ENCODE measurements at places on chromosomes 1 and 21.
A peak's percentile ranks its signal among the peaks of the same experiment; 100 is the strongest.

DNA sequence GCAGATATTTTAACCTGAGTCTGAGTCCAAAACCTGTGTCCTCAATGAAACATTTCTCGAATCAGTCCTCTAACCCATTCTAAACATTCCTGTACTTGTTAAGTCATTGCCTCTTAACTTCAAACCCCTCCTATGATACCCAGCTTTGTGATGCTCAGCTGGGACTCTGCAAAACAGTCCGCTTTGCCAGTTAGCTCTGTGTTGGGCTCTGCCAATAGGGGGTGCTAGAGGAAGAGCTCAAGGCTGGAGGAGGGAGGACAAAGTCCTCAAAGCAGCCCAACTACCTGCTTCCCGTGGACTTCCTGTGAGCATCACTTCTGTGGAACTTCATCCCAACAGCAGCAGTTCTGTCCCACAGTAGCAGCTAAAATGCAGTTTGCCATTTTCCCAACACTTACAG, 38.1 kb upstream of the SYT14 start:
- no peak for DNase-seq

GRCh38 chr1:232769733-232770132, 35.5 kb upstream of the MAP10 start:
- DNase-seq = no peak

DNA sequence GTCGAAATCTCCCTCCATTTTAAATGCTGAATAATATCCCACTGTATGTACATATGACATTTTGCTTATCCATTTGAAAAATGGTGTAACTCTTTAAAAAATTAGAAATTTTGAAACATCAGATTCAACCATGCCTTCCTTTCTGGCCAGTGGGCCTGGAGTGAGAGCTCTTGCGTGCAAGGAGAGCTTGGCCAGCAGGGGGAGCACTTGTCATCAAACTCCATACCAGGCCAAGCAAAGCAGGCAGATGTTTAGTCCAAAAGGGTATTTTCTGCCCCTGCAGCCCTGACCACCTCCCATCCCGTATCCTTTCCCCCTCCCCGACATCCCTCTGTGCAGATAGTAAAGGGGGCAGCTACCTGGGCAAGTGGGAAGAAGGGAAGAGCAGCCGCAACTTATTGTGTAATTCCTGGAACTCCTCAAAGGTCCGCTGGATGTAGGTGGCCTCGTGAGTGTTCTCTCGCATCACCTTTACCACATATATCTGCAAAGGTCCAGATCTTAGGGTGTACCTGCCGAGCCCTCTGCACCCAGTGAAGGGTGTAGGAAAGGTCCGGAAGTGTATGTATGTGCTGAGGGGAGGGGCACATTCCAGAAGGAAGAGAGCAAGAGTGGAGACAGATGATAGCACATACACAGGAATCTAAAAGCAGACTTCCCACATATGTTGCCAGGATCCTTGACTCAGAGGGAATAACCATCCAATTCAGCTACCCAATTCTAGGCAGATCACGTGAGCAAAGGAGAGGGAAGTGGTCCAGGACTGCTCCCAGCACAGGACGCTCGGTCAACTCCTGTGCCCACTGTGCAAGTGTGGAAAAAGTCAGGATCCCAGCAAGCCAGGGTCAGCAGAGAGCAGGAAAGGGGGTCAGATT, 19.9 kb upstream of the PPP1R15B start:
- DNase-seq = peak; percentile 74

DNA sequence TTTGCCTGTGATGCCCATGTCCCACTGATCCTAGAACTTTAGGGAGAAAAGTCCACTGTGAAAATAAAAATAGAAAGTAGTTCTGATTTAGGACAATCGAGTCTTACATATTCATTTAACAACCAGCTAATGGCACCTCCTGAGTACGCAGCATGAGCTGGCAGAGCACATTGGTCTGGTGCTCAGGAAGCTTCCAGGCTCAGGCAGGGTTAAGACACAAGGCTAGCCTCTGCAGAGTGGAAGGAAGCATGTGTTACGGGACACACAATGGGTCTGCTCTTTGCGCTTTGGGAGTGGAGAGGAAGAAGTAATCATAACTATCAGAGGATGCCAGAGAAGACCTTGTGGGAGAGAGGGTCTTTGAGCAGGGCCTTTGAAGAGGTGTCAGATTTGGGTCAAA, 4.2 kb upstream of the KLHDC8A start:
- DNase-seq = no peak

DNA sequence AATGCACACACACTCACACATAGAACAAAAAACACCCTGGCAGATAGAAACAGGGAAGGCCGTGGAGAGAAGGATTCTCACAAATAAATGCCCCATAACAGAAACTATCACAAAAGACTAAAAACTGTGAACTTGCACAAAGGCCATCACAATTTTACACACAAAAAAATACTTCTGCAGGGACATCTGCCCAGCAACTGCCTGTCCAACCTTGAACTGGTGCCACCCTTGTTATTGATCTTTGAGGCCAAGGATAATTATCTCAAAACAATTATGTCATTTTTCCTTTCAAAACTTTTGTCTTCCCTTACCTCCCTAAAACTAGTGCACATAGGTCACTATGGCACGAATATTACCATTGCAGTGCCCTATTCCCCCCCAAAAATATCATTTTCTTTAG, 143.8 kb upstream of the KCTD3 start:
- no peak for DNase-seq

GRCh38 chr1:33985656-33986055, 121.8 kb downstream of the HMGB4 start:
- DNase-seq = no peak

DNA sequence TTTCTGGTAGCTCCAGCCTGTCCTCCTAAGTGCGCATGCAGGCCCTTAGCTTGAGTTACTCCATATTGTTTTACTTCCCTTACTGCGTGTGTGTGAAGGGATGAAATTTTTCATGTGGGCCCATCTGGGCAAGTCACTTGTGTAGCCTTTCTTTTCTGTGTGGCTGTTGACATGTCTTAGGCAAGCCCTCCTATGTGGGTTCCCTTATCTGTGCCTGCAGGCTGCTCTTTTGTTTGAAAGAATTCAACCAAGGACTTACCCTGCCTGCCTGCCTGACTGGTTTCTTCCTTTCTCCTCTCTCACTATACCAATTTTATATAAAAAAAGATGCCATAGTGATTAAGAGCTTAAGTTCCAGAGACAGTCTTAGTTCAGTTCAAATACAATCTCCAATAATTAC, 249.3 kb downstream of the ATG4C start:
- no peak for DNase-seq

DNA sequence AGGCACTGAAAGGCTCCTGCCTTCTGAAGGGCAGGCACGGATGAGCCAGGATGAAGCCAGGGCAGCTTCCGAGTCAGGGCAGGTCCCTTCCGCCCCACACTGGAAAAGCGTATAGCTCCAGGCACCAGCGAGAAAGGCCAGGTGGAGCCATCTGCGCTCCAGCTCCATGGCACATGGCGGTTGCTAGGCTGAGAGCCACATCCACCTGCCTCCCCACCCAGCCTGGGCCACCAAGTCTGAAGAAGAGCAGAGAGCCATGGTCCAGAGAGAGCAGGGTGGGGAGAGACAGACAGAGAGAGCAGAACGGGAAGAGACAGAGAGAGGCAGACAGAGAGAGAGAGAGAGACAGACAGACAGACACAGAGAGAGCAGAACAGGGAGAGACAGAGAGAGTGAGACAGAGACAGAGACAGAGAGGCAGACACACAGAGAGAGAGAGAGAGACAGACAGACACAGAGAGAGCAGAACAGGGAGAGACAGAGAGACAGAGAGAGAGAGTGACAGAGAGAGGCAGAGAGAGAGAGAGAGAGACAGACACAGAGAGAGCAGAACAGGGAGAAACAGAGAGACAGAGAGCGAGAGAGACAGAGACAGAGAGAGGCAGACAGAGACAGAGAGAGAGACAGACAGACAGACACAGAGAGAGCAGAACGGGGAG, 5.2 kb downstream of the FNDC10 start:
- no peak for DNase-seq

GRCh38 chr1:48873944-48874343, 97.3 kb upstream of the BEND5 start:
- no peak for DNase-seq

DNA sequence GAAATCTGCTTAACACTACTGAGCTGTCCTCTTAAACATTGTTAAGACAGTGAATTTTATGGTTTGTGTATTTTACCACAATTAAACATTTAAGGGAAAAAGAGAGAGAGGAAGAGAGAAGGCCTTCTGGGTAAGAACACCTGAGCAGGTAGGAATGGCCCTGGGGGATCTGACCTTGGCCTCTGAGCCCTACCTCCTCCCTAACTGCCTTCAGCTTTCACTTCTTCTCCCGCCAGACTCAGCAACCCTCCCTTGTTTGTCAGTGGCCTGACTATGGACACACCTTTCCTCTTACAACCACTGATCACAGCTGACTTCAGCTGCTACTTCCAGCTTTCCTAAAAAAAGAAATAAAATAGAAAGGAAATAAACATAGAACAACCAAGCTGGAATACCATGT, 13.5 kb upstream of the IGSF21 start:
- DNase-seq = no peak

- DNase-seq = no peak
Measured at GRCh38 chr1:226978432-226979114, 38.5 kb downstream of the COQ8A start.

DNA sequence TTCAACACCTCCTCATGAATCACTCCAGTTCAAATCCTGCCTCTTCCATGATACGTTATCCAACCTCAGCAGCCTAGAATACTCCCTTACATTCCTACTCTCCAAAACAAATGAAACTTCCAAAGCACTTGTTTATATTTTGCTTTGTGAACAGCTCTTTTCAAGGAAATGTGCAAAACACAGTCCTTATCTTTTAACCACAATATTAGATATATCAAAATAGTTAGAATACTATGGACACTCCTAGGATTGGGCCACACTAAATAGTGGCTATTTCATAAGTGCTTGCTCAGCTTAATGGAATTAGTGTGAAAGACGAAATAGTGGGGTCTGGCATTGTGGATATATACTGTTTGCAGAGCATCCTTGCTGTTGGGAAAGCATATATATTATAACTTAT, 173.5 kb downstream of the ZC3H11B start:
- DNase-seq = no peak

DNA sequence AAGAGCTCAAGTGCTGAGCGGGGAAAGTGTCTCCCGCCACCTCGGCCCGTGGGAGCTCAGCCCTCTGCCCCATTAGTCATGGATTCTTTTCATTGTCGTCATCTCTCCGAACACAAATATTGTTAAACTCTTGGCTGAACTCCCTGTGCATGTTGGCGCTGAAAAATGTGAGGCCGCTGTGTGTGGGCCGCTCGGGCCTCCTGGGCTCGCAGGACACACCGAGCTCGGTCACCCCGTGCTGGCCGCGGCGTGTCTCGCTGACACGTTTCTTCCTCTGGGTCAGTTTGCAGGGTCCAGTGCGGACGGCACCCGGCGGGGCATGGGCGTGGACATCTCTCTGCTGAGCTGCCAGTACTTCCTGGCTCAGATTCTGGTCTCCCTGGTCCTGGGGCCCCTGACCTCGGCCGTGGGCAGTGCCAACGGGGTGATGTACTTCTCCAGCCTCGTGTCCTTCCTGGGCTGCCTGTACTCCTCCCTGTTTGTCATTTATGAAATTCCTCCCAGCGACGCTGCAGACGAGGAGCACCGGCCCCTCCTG, 25.6 kb downstream of the SLC45A1 start:
- DNase-seq = no peak

GRCh38 chr1:181324797-181325616, 158.3 kb upstream of the CACNA1E start:
- peak; percentile 21 for DNase-seq

- DNase-seq = peak; percentile 50
Measured at GRCh38 chr1:247407180-247407616, 8.8 kb upstream of the NLRP3 start.

GRCh38 chr1:217660353-217661062, 29.4 kb downstream of the SPATA17 start:
- DNase-seq = no peak

DNA sequence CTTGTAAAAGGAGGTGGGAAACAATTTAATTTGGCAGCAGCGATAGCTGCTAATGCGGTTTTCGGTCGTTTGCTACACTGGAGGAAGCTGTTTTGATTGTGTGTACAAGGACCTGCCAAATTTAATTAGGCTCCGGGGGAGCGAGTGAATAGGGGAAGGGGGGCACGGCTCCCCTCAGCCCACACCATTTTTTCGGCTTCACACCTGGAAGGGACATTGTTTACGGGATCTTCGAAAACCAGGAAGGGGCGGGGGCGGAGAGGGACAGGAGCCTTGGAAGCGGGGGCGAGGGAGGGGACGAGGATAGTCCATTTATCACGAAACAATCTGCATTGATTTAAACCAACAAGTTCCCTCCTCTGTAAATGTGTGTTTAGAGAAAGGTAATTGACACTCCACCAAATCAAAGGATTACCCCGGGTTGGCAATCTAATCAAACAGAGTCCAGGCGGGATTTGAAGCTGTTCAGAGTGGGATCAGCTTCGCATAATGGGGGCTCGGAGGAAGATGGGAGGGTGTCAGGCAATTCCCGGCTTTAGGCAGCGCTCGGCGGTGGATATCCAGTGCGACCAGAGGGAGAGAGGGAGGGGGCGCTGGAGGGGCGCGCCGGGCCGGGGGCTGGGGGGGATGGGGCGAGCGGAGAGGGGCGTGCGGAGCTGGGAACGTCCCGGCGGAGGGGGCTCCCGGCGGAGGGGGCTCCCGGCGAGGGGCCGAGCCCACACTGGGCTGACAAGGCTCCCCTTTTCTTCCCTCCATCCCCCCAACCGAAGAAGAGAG, 9.8 kb downstream of the PAX7 start:
- no peak for DNase-seq

- no peak for DNase-seq
Measured at GRCh38 chr1:95622609-95623008, 388.6 kb downstream of the RWDD3 start.

DNA sequence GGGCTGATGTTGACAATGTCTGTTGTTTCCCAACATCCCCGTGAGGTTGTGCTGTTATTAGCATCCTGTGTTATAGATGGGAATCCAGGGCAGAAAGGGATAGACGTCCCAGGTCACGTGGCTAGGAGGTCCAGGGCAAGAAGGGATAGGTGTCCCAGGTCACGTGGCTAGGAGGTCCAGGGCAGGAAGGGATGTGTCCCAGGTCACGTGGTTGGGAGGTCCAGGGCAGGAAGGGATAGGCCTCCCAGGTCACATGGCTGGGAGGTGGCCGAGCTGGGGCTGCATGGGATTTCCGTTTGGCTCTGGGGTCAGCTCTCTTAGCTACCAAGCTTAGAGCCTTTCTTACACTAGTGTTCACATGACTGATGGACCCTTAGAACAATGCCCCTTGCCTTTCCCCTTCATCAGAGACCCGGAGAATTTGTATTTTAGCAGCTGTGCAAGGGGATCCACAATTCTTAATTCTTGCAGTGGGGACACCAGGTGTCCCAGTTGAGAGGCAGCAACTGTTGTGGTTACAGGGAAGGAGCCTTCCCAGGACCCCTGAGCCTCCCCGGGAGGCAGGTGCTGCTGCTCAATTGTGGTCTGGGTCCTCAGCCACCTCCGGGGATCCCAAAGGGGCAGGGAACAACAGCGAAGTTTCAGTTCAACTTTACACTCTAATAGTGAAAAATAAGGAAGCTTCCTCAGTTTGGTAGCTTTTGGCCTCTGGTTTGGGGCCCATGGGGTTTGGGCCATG, 69.2 kb downstream of the UMODL1 start:
- DNase-seq = no peak

DNA sequence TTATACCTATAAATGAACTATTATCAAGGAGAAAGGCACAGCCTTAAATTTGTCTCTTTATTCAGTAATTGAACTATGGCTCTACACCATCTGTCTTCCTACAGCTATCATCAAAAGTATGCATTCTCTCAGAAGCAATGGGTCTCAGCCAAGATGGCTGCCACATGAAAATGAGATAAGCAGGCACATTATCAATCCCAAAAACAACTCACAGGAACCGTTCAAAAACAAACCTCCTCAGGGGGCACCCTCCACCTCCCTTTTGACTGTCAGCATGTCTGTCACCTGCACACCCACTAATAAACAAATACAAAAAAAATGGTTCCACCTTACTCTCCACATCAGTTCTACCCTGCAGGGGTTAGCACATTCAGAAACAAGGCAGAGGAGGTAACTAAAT, 23.6 kb downstream of the KIAA0319L start:
- no peak for DNase-seq

Data from activated T-cell treated with anti-CD3 and anti-CD28 coated beads for 1 hour (primary cell).